Thoracic aorta (tissue), 2 donors: ENCODE measurements at places on chromosomes 4 and X. TPM values are rescaled to one million over a fixed set of nuclear protein-coding genes. Genes with fewer than 3 reads are reported as not detected.

DNA sequence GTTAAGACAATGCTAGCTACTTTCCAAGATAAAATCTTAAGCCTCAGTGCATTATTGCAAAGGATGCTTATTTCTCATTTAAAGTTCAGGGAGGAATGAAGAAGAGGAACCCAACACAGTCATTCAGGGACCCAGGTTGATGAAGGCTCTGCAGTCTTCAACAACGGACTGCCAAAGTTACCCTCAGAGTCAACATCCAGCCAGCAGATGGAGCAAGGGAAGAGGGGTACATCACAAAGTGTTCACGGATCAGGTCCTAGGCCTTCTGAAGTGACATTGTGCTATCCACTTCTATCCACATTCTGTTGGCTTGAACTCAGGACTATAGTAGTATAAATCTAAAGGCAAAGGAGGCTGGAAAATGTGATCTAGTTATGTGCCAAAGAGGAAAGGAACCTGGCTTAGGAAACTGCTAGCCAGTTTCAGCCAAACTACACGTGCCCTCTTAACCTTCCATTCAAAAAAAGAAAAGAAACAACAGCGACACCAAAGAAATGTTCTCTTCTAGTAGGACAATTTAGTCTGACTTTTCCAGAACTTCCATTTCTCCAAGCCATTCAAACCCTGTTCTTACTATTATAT, 28.8 kb downstream of the NKX6-1 start:
- no peaks in the 10 kb centered on the region for H3K27me3 ChIP-seq
- no peaks in the 10 kb centered on the region for H3K36me3 ChIP-seq
- no peaks in the 10 kb centered on the region for H3K4me1 ChIP-seq
- no peak overlapping the region for H3K4me3 ChIP-seq
- DNase-seq = no peak

DNA sequence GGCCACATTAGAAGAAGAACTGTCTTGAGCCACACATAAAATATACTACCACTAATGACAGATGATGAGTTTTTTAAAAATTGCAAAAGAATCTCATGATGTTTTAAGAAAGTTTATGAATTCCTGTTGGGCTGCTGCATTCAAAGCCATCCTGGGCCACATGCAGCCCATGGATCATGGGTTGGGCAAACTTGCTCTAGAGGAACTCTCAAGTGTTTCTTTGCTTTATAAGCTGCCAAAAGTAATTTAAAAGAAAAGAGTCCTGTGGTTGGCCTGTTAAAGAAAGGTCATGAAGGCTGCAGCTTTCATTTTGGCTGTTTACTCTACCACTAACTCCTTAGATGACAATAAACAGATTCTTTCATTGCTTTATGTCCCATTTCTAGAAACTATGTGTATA, 218.2 kb downstream of the SCFD2 start:
- H3K4me1 ChIP-seq = peaks cover 4% of the 10 kb centered on the region
- H3K4me3 ChIP-seq = no peak overlapping the region
- DNase-seq = no peak
- peaks cover 2% of the 10 kb centered on the region for H3K36me3 ChIP-seq
- no peaks in the 10 kb centered on the region for H3K27me3 ChIP-seq

- H3K27ac ChIP-seq = no peak overlapping the region
- H3K4me3 ChIP-seq = no peak overlapping the region
- no peaks in the 10 kb centered on the region for H3K27me3 ChIP-seq
- peaks cover 27% of the 10 kb centered on the region for H3K4me1 ChIP-seq
- H3K36me3 ChIP-seq = no peaks in the 10 kb centered on the region
Measured at GRCh38 chr4:150493851-150494250, 88.1 kb upstream of the MAB21L2 start.

DNA sequence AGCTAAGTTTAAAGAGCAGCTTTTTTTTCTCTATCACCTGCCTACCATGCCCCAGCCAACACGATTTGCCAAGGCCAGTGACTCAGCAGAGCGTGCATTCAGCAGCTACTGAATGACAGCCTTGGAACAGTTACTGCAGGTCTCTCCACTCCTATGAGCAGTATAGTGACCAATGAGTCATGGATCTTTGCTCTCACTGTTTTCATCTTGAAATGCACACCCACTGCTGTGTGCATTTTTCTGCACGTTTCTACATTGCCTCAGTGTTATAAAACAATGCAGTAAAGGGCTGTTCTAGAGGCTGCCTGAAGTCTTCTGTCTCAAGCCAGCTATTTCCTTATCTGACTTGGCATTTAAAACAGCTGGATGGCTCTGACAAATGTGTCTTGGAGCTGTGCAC, 66.0 kb upstream of the C4orf54 start:
- peak; percentile 6 for DNase-seq
- peaks cover 26% of the 10 kb centered on the region for H3K4me1 ChIP-seq
- H3K36me3 ChIP-seq = no peaks in the 10 kb centered on the region
- peak overlapping the region; percentile 13 for H3K4me3 ChIP-seq
- H3K27ac ChIP-seq = no peak overlapping the region
- H3K27me3 ChIP-seq = no peaks in the 10 kb centered on the region

Gene MAGEA9B
- not detected for total RNA-seq
